Stimulated activated CD4-positive, alpha-beta T cell treated with anti-CD3 and anti-CD28 coated beads, Interleukin-1b, Interleukin-23, amount 100 ng/mL, for 24 hours (primary cell): ENCODE measurements at places on chromosomes 1 and 21.

GRCh38 chr1:181482001-181482430 lies 1.3 kb upstream of the CACNA1E start:
- DNase-seq, result no peak

DNA sequence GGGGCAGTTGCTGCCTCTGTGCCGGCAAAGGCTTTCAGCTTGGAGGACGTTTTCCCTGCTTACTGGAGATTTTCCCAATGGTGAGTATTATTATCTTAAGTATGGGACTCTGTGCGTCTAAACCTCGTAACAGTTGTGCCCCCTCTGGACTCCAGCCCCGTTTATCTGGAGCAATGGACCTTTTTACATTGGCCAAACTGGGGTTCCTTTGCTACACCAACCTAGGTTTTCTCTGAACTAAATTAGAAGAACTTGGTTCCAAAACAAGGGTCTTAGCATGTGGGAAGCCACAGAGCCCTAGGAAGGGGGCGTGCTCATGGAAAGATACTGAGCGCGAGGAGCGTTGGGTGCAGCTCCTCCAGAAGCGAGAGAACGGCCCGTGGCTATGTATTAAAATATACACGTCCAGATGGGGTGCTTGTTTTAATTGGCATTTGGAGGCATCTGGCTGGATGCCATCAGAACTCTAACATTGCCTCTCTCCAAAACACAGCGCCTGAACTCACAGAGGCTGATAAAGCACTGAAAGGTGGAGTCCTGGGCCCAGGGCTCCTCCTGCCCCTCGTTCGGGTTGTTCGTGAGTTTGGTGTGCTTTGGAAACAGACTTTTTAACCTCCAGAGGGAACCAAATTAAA lies 28.4 kb downstream of the POFUT2 start:
- no peak for DNase-seq

DNA sequence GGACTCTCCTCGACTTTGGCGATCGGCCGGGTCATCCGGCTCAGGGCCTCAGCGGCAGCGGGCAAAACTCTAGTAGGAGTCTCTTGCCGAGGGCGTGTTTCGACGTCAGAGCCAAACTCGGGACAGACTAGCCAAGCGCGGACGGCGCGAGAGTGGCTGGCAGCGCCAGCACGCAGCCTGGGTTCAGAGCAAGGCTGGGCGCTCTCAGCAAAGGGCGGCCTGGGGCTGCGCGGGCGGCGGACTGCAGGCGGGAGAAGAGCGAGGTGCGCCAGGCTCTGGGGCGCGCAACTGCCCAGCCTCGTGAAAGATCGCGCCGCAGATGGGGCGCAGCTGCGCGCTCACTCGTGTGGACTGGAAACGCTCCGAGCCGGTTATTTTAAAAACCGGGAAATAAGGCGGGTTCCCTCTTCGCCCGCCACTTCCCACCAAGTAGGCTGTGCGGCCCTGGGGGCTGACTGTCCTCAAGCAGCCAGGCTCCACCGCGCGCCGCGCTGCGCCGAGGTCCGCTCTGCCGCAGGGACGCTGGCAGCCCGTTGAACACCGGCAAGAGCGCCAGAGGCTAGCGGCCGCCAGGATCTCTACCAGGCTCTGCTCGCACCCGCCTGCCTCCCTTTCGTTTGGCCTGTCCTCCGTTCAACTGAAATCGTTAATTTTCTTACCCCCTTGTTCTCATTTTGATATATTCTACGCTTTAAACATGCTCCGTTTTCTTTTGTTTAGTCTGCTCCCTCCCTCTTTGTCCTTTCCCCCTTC lies 2.4 kb downstream of the ALX3 start:
- DNase-seq, result no peak

GRCh38 chr1:112696578-112697314 lies 10.2 kb downstream of the RHOC start:
- DNase-seq, result no peak

DNA sequence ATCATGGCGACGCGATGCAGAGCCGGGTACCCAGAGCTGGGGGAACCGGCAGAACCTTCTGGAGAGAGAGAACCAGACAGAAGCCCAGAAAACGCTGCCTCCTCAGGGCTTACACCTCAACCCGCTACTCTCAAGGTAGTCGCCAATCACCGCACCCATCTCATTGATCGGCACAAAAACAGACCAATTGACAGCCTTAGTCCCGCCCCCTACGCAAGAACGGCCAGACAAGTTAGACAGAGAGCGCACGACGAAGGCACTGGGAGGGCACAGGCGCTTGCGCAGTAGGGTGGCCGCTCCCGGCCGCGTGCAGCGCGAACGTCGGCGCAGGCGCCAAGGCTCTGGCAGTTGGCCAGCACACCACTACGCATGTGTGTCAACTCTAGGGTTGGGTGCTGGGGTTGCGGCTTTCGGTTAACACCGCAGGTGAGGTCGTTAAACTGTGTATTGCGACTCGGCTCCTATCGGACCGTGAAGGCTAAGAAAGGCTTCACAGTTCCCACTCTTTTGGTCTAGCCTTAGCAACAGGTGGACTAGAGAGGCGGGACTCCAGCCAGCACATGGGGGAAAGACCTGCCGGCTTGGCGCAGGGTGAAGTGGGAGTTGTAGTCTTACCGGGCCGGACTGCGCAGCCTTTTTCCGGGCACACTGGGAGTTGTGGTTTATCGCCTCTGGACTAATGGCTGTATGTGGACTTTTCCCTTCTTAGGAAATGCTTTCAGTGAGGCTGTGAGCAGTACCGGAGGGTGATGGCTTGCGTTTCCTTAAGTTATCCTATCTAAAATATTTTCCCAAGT lies at the start of the genes CCT3 and TSACC:
Gene CCT3 (minus strand): TSS at position 113 of the 797 bp plus-strand sequence. CDS start 108 bp downstream, at position 5.
Gene TSACC (plus strand): TSS at position 347 of the 797 bp plus-strand sequence. CDS start 1,232 bp downstream, outside the sequence.
- peak; percentile 98 for DNase-seq

DNA sequence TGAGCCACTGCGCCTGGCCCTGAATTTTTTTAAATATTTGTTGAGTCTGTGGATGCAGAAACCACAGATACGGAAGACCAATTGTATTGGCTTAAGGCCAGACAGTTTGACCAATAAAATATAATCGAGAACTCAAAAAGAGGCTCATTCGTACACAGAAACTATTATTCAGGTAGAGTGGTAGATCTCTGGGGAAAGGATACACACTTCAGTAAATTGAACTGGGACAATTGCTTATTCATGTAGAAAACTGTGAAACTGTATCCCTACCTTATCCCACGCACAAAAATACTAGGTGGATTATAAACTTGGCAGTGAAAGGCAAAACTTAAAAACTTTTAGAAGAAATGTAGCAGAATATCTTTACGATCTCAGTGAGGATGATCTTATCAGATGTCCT lies 25.0 kb upstream of the SHE start:
- DNase-seq, result no peak

GRCh38 chr1:232793944-232794343 lies 11.3 kb upstream of the MAP10 start:
- no peak for DNase-seq

GRCh38 chr1:94039871-94040569 lies 80.9 kb downstream of the ABCA4 start:
- no peak for DNase-seq

GRCh38 chr1:37244083-37244480 lies 209.8 kb upstream of the GRIK3 start:
- DNase-seq, result no peak

- no peak for DNase-seq
These were observed 48.8 kb downstream of the EDN2 start for GRCh38 chr1:41435570-41436178.

DNA sequence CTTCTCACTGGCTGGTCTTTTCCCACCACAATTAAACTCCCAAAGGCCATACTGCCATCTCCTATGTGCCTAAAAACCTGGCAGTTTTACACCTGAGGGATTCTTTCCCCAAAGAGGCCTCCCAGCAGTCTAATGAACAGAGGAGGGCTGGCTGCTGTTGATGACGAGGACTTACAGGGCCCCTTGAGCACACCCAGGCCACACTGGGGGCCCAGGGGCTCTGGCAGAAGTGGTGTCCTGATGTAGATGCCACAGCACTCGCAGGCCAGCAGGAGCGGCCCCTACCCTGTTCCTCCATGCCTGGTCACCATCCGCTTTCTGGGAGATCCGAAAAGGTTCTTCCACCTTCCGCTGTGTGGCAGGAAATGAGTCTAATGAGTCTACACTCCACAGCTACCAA lies 24.2 kb downstream of the POFUT2 start:
- DNase-seq, result no peak

- no peak for DNase-seq
These were observed 32.1 kb upstream of the EPHX4 start for GRCh38 chr1:91997607-91998195.

- no peak for DNase-seq
These were observed 270.7 kb downstream of the S1PR1 start for GRCh38 chr1:101507547-101507971.

DNA sequence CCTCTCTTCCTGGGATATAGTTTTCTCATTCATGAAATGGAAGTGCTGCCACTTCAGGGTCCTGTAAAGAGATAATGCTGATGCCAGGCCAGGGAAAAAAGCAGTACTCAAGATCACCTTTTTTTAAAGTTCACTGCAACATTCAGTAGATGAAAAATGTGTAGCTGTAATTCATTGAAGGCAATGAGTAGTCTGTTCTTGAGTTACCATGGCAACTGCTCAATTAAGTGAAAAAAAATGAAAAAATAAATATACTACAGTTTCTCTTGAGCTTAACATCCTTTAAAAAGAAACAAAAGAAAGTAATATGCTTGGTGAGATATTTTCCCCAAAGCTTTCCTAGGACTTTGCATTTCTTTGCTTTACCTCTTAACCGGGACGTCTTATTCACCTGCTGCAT lies 183.3 kb downstream of the AK5 start:
- DNase-seq, result no peak

DNA sequence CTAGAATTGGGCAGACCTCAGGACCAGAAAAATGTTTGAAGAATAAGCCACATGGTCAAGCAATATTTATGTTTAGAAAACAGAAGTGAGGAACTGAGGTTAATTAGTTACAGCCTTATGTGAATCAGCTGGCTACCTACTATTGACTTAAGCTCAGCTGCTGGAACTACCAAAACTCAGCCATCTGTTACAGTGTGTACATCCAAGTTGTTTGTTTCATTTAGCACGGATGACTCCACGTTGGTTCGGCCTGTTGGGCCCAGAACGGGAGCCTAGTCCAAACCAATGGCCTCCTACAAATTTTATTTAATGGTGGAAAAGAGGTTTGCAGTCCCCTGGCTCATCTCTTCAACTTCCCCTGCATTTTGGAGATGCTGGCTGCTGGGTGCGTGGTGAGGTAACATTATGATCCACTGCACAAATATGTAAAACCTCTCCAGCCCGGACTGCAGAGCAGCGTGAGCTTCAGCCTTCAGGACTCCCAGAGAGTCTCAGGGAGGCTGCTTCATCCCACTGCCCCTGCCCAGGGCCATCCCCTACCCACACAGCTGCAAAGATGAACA lies 143.4 kb downstream of the ZZZ3 start:
- DNase-seq, result no peak

GRCh38 chr1:184953600-184954219 lies 20.6 kb downstream of the NIBAN1 start:
- no peak for DNase-seq

GRCh38 chr1:181353526-181353925 lies 129.8 kb upstream of the CACNA1E start:
- DNase-seq, result no peak

DNA sequence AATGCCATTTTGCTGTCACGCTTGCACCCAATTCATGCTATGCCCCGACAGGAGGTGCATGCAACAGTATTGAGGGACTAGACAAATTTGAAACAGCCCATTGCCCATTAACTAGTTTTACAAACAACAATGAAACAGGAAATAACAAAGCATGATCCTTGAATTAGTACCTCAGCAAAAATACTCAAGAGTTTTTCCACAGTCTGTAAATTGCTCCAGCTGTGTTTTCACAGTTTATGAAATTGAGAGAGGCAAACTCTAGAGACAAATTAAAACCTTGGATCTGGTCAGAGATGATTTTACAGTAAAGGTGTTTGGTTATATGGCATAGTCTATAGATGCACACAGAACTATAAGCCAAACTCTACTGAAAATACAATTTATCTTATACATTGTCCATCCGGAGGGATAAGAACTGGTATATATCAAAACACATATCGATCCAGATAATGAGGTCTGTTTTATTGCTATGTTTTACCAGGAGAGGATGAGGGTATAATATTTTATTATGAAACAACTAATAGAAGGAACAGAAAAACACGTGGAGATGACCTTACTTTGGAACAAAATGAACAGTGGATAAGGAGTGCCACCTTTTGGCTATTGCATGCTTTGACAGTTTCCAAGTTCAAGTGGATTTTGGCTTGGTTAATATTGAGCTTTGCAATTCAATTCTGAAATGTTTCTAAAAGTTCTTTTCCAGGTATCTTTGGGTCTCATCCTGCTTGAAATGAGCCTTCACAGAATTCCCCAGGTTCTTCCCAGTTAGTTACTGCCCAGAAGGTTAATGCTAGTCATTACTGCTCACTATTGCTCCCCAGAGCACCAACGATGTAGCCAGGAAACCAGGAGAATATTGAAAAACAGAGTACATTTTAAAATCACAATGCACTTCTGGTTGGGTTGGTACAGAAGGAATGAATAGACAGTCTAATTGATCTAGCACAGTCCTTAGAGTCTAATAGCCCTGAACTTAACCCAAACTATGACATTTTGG lies 45.7 kb downstream of the ZC3H11B start:
- DNase-seq, result no peak

DNA sequence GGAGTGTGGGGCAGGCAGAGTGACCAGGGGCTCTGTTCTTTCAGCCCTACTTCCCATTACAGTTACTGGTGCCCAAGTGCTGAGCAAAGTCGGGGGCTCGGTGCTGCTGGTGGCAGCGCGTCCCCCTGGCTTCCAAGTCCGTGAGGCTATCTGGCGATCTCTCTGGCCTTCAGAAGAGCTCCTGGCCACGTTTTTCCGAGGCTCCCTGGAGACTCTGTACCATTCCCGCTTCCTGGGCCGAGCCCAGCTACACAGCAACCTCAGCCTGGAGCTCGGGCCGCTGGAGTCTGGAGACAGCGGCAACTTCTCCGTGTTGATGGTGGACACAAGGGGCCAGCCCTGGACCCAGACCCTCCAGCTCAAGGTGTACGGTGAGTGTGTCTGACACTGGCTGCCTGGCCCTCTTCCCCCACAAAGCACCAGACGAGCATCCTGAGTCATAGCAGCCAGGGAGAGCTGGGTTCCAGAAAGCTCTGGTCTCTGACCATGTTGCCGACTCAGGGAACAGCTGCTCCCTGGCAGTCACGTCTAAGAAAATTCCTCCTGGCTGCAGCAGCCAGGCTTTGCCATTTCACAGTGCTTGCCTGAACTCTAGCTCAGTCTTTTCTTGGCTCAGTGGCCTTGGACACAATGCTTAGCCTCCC lies 3.3 kb downstream of the SLAMF8 start:
- DNase-seq, result no peak

DNA sequence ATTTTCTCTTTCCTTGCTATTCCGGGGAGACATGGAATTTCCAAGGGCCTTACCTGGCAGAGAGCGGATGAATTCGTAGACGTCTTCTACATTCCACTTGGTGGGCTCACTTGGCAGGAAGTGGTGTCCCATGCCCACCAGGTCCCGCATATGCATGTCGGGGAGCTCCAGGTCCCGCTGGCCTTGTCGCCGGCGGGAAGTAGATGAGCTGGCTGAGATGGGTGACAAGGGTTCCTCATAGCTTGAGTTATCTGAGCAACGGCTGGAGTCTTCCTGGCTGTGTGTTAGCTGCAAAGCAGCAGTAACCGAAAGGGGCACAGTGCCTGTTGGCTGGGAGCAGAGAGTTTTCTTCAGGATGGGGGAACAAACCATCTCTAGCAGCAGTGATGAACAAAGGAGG lies 7.9 kb upstream of the A3GALT2 start:
- no peak for DNase-seq

GRCh38 chr1:236904892-236905741 lies 99.1 kb downstream of the MT1HL1 start:
- DNase-seq, result no peak

- no peak for DNase-seq
These were observed 23.9 kb downstream of the PKP1 start for GRCh38 chr1:201307231-201307630.

GRCh38 chr1:101915597-101915996 lies 81.1 kb downstream of the OLFM3 start:
- no peak for DNase-seq

GRCh38 chr21:46459356-46460112 lies 843 bp downstream of the DIP2A start:
- DNase-seq, result no peak
